ENCODE measurements at places on chromosomes 3 and 15. TPM values are rescaled to one million over a fixed set of nuclear protein-coding genes. Genes with fewer than 3 reads are reported as not detected.

GRCh38 chr3:18843983-18844382 lies 304.3 kb upstream of the KCNH8 start:
- no peak overlapping the region for H3K27ac ChIP-seq
- peaks cover 6% of the 10 kb centered on the region for H3K4me1 ChIP-seq

DNA sequence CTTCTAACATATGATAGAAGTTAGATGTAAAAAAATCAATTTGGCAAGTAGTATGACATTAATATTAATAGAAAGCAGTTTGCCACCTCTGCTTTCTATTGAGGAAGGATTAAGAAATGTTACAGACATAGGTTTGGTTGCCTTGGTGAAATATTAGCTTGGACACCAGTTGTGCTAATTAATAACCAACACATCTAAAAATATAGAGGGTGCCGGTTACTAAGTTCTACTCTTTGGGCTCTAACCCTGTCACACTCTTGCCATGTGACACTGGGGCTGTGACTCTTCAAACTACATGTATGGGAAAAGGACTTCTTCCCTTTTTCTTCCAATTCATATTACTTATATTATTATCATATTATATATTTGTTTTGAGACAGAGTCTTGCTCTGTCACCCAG lies 64.4 kb downstream of the TRIM71 start:
- no peak for DNase-seq
- H3K27ac ChIP-seq, result no peak overlapping the region
- no peak overlapping the region for H3K4me3 ChIP-seq
- no peaks in the 10 kb centered on the region for H3K36me3 ChIP-seq
- peaks cover 42% of the 10 kb centered on the region for H3K27me3 ChIP-seq

GRCh38 chr3:95028688-95029087 lies 965.8 kb downstream of the NSUN3 start:
- H3K27me3 ChIP-seq, result no peaks in the 10 kb centered on the region
- H3K4me1 ChIP-seq, result no peaks in the 10 kb centered on the region
- DNase-seq, result no peak

- H3K4me1 ChIP-seq, result no peaks in the 10 kb centered on the region
- H3K27ac ChIP-seq, result no peak overlapping the region
- DNase-seq, result no peak
- no peak overlapping the region for H3K4me3 ChIP-seq
- no peaks in the 10 kb centered on the region for H3K36me3 ChIP-seq
- H3K27me3 ChIP-seq, result no peaks in the 10 kb centered on the region
These were observed 54.2 kb upstream of the RBMS3 start for GRCh38 chr3:29226706-29227105.

GRCh38 chr3:153621953-153622352 lies 459.9 kb downstream of the RAP2B start:
- H3K27me3 ChIP-seq, result no peaks in the 10 kb centered on the region
- peak overlapping the region; percentile 42 for H3K4me3 ChIP-seq
- H3K4me1 ChIP-seq, result peaks cover 62% of the 10 kb centered on the region
- peak; percentile 31 for DNase-seq
- peaks cover 24% of the 10 kb centered on the region for H3K36me3 ChIP-seq

DNA sequence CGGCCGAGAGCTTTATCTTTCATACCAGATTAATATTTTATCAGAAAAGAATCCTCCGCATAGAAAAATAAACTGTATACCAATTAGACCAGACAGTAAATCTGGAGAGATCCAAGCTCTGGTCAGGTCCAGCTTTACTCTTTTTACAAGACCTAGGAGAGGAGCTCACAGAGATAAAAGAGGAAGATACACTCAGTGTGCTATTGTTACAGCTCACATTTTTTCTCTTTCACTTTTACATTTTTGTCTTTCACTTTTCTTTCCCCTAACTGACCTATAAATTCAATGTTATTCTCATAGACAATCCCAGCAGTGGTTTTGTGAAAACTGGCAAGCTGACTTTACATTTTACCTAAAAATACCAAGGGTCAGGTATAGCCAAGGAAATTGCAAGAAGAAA lies 55.8 kb downstream of the GUCA1C start:
- no peak for DNase-seq
- H3K36me3 ChIP-seq, result no peaks in the 10 kb centered on the region
- no peak overlapping the region for H3K4me3 ChIP-seq

DNA sequence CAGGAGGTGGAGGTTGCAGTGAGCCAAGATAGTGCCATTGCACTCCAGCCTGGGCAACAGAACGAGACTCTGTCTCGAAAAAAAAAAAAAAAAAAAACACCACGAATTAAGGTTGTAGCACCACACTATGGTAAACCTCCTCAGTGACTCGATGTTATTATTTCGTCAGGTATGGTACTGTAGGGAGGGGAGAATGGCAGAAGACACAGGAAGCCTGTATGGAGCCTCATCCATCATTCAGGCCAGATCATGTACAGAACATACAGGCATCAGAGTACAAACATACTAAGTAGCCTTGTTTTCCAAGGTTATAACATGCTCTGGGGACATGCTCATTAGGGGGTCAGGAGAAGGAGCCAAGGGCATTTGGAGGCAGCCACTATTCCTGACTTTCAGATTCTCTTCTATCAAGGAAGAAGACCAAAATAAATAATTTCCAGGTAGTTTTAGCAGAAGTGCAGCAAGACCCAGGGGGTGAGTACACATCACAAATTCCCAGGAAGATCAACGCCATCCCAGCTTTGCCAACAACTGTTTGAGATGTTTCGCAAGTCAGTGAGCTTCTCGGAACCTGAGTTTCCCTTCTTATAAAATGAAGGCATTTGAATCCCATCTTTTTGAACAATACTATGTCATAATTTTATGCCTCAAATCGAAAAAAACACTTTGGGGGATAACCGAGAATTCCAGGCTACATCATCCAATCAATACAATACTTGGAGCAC lies 79.8 kb downstream of the FOXP1 start:
- H3K36me3 ChIP-seq, result no peaks in the 10 kb centered on the region
- no peak overlapping the region for H3K4me3 ChIP-seq
- H3K4me1 ChIP-seq, result peaks cover 18% of the 10 kb centered on the region
- H3K27ac ChIP-seq, result no peak overlapping the region

DNA sequence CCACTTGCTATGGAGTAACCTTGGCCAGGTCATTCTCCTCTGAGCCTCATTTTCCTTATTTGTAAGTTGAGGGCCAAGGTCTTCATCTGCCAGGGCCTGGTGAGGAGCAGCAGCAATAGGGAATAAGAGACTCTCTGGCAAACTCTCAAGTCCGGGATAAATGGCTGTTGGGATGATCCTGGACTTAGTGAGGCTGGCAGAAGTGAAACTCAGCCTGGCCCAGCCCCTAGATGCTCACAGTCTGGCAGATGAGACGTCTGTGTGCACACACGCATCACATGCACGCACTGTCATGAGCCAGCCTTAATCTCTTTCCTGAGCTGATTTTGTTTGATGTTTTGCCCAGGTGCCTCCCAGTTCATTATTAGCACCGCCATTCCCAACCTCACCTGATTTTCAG lies 26.8 kb downstream of the SLC6A6 start:
- H3K27ac ChIP-seq, result peak overlapping the region; percentile 100
- H3K4me1 ChIP-seq, result peaks cover 96% of the 10 kb centered on the region
- H3K4me3 ChIP-seq, result no peak overlapping the region
- H3K27me3 ChIP-seq, result no peaks in the 10 kb centered on the region
- H3K36me3 ChIP-seq, result peaks cover 13% of the 10 kb centered on the region

GRCh38 chr15:88334436-88334835 lies 77.9 kb upstream of the NTRK3 start:
- H3K4me3 ChIP-seq, result no peak overlapping the region
- H3K27ac ChIP-seq, result no peak overlapping the region
- no peak for DNase-seq
- no peaks in the 10 kb centered on the region for H3K4me1 ChIP-seq
- H3K27me3 ChIP-seq, result peaks cover 13% of the 10 kb centered on the region
- H3K36me3 ChIP-seq, result no peaks in the 10 kb centered on the region

GRCh38 chr3:156161172-156161571 lies 40.8 kb downstream of the KCNAB1 start:
- H3K27me3 ChIP-seq, result peaks cover 3% of the 10 kb centered on the region
- H3K4me3 ChIP-seq, result no peak overlapping the region
- DNase-seq, result no peak
- H3K36me3 ChIP-seq, result no peaks in the 10 kb centered on the region

DNA sequence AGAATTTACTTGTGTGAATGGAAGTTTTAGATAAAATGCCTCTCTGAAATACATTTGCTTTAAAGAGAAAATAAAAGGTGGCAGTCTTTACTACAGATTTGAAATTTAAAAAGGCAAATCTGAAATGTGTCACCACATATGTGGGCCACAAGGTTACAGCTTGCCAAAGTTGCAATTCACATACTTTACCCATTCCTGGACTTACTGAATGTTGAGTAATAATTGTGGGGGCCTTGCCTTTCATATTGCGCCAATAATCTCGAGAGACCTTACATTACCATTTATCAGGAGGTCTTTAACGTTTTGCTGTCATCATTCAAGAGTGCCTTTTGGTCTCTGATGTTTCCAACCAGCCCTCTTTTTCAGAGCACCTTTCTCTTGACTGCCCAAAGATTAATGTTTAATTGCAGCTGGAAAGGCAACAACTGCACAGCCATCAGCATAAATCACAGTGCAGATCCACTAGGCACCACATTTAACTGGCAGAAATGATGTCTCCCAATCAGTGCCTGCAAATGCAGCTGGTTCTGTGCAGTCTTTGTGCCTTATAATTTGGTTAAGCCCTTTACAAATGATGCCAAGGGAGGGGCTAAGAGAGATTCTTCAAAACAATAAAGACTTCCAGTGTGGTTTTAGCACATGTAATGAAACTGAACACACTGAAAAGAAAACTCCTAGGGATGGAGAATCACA lies 206.8 kb downstream of the MAGI1 start:
- no peaks in the 10 kb centered on the region for H3K27me3 ChIP-seq
- H3K36me3 ChIP-seq, result no peaks in the 10 kb centered on the region
- no peak overlapping the region for H3K27ac ChIP-seq
- no peaks in the 10 kb centered on the region for H3K4me1 ChIP-seq
- no peak for DNase-seq

DNA sequence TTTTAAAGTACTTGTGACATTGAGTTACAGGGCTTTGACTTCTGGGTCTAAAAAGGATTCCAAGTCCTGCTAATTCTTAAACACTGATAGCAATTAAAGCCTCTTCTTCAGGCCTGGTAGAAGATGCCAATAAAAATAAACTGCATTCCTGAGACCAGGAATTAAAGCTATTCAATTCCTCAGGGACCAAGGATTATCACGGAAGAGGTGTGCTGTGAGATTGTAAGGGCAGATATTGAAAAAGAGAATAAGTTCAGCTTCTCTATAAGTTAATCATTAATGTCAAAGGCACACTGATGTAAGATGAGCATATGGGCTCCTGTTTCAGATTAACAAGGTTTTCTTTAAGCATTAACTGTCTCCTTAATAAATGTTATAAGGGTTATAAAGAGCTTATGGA lies 611.3 kb downstream of the SI start:
- H3K27ac ChIP-seq, result no peak overlapping the region
- no peaks in the 10 kb centered on the region for H3K27me3 ChIP-seq
- DNase-seq, result no peak
- H3K4me1 ChIP-seq, result no peaks in the 10 kb centered on the region
- H3K4me3 ChIP-seq, result no peak overlapping the region

DNA sequence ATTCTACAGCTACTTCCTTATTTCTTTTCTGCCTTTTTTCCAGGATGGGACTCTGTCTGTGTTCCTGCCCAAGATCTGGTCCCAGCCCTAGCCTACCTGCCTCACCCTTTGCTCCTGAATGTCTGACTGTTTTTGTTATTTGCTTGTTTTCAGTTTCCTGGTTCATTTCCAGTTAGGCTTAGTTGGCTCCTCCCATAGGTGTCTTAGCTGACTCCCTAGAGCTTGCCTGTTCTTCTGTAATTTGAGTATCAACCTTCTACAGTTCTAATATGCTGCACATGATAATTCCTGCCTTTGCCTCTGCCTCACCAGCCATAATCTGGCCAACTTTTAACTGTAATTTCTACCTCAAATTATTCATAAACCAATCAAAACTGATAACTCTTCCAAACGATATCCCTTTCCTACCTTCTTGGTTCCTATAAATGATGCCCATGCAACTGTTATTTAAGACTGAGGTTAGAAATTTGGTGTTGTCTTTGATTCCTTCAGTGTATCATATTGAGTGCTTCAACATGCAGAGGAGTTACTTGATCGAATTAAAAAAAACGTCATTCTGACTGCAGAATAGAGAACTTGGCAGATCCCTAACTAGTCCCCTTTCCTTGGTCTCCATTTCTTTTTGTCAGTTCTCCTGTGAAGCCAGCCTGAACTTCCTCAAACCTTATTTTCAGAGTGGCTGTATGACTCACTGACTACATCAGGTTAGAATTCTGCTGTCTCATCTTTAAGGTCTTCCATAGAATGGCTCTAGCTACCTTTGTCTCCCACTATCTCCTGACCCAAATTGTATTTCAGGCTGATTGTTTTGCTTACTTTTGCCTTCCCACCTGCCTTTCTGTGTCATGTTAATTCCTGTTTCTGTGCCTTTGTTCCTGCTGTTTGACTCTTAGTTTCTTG lies 8.4 kb downstream of the GOLM2 start:
- no peak for DNase-seq
- no peak overlapping the region for H3K4me3 ChIP-seq
- no peaks in the 10 kb centered on the region for H3K27me3 ChIP-seq
- H3K27ac ChIP-seq, result peak overlapping the region; percentile 17

DNA sequence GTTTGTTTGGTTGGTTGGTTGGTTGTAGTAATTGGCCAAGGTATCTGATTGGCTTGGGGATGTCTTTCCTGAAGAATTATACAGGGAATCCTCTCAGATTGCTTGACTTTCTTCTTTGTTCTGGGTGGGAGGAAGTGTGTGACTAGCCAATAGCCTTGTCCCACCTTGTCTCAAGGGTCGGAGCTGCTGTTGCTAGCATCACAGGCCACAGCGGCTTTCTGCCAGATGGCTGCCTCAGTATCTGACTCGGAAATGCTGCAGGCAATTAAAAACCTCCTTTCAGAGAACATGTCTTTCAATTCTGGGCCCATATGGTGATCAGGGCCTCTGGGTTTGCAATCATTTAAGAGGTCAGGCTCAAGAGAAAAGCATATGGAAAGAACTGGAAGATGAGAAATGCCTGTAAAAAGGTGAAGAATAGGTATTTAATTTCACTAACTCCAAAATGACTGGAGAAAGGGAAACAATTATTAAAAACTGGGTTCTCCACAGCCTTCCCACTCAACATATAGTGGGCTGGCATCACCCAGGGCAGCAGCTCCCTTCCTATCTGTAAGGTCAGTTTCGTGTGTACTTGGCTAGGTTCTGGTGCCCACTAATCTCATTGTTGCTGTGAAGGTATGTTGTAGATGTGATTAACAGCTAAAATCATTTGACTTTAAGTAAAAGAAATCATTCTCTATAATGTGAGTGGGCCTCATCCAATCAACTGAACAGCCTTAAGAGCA lies 32.4 kb downstream of the TGFBR2 start:
- H3K4me3 ChIP-seq, result no peak overlapping the region
- peak overlapping the region; percentile 83 for H3K27ac ChIP-seq
- no peak for DNase-seq
- H3K4me1 ChIP-seq, result peaks cover 99% of the 10 kb centered on the region

Gene CCDC54
- total RNA-seq, result not detected

Gene PRR20G
- not detected for total RNA-seq

Gene CX3CR1
- total RNA-seq, result 5.5 TPM

Gene SGO1
- total RNA-seq, result 39.4 TPM

Gene ST8SIA2
- not detected for total RNA-seq

Gene OR4F15
- total RNA-seq, result not detected

Gene CPLX3
- not detected for total RNA-seq

Gene BTBD1
- 55.0 TPM for total RNA-seq

Gene SLTM
- 108 TPM for total RNA-seq

Measured in activated CD4-positive, alpha-beta memory T cell treated with anti-CD3 and anti-CD28 coated beads, Interleukin-2, amount 10 ng/mL, durations not matched to agents 7 days and 5 days (primary cell).